Upper lobe of right lung (tissue), 1 donor: ENCODE measurements at places on chromosomes 2 and 18. TPM values are rescaled to one million over a fixed set of nuclear protein-coding genes. Genes with fewer than 3 reads are reported as not detected.

GRCh38 chr2:30255026-30255425 is 23.7 kb downstream of the LBH start:
- no peak overlapping the region for H3K4me3 ChIP-seq
- peak overlapping the region; percentile 58 for H3K27ac ChIP-seq
- H3K4me1 ChIP-seq: peaks cover 45% of the 10 kb centered on the region
- H3K27me3 ChIP-seq: no peaks in the 10 kb centered on the region
- DNase-seq: no peak
- peaks cover 38% of the 10 kb centered on the region for H3K36me3 ChIP-seq

Gene EML6
- 1.4 TPM for total RNA-seq

Gene GREB1
- 0.90 TPM for total RNA-seq

DNA sequence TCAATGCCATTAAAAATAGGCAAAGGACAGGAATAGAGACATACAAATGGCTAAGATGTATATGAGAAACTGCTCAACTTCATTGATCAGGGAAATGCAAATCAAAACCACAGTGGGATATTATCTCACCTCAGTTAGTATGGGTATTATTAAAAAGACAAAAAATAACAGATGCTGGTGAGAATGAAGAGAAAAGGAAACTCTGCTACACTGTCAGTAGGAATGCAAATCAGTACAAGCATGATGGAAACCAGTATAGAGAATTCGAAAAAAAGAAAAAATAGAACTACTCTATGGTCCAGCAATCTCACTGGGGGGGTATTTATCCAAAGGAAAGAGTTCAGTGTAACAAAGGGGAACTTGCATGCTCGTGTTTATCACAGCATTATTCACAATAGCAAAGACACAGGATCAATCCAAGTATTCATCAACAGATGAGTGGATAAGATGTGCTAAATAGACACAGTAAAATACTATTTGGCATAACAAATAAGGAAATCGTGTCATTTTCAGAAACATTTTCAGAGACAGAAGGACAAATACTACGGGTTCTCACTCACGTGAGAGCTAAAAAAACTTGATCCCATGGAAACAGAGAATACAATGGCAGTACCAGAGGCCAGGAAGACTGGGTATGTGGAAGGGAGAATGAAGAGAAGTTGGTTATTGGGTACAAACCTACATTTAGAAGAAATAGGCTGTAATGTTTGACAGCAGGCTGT is 60.6 kb downstream of the CCDC74A start:
- no peak overlapping the region for H3K27ac ChIP-seq
- no peaks in the 10 kb centered on the region for H3K36me3 ChIP-seq
- no peak for DNase-seq
- H3K4me3 ChIP-seq: no peak overlapping the region
- H3K27me3 ChIP-seq: no peaks in the 10 kb centered on the region

Gene RASGRP3
- total RNA-seq: 13.6 TPM

Gene REG3G
- not detected for total RNA-seq

- no peaks in the 10 kb centered on the region for H3K36me3 ChIP-seq
- H3K27me3 ChIP-seq: no peaks in the 10 kb centered on the region
These were observed 57.3 kb upstream of the MBOAT2 start for GRCh38 chr2:9060819-9061218.

DNA sequence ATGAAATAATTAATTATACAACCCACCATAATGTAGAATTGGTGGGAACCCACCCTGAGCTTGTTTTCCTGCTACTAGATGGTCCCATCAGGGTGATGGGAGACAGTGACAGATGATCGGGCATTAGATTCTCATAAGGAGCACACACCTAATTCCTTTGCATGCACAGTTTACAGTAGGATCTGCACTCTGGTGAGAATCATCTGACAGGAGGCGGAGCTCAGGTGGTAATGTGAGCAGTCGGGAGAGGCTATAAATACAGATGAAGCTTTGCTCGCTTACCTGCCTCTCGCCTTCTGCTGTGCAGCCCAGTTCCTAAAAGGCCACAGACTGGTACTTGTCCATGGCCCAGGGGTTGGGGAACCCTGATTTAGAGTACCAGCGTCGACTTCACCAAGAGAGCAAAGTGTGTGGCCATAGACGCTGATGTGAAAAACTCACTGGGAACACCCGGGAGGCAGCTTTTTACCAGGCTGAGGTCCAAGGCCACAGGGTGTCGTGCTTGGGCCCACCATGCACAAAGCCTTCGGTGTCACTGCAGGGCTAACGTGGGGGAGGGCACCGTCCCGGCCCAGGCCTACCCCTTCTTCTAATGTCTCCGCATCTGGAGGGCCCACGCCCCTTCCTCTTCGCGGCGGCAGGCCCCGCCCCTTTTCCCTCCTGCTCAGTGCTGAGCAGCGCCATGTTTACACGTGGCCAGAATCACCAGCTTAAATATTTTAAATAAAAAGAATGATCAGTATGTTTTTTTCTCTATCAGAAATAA is 296.8 kb upstream of the HDAC4 start:
- H3K4me3 ChIP-seq: no peak overlapping the region
- H3K36me3 ChIP-seq: no peaks in the 10 kb centered on the region
- H3K27ac ChIP-seq: no peak overlapping the region
- H3K4me1 ChIP-seq: no peaks in the 10 kb centered on the region
- peak; percentile 51 for DNase-seq

Gene FKBP1B
- 13.2 TPM for total RNA-seq

- H3K27ac ChIP-seq: no peak overlapping the region
- no peak overlapping the region for H3K4me3 ChIP-seq
- DNase-seq: no peak
- no peaks in the 10 kb centered on the region for H3K36me3 ChIP-seq
- no peaks in the 10 kb centered on the region for H3K27me3 ChIP-seq
These were observed 79.1 kb downstream of the TWIST2 start for GRCh38 chr2:238926761-238927611.

- peak; percentile 48 for DNase-seq
- H3K27me3 ChIP-seq: no peaks in the 10 kb centered on the region
- H3K4me3 ChIP-seq: no peak overlapping the region
- H3K36me3 ChIP-seq: no peaks in the 10 kb centered on the region
- no peak overlapping the region for H3K27ac ChIP-seq
These were observed 23.2 kb upstream of the GPR17 start for GRCh38 chr2:127622561-127623387.

Gene ADAM23
- total RNA-seq: 2.5 TPM

DNA sequence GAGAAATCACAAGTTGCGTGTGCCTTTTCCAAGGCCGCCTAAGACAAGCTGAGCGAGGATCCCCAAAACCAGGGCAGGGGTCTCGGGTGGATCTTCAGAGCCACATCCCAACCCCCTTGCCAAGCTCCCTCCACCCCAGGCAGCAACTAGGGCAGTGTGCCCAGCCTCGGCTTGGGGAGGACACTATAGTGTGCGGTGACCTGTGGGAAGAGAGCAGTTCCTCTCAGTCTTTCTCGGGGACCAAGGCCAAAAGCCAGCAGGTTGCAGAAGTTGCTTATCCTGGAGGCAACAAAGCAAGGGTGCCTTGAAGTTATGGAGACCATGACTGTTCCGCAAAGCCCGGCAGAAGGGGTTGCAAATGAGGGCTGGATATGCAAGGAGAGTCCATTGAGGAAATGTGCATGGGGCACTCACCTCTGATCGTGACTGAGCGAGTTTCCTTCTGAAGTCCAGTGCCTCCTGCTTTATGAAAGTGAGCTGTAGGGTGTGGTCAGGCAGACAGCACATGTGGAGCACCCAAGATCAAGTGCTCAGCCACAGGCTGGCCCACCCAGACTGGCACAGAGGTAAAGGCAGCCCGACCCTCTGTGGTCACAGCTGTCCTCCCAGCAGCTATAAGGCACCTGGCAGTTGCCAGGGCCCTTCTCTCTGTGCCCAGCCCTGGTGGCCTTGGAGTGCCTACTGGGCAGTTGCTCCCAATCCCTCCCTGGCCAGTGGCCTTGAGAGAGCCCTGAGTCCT is 260.5 kb downstream of the ATAD2B start:
- no peak for DNase-seq
- H3K27ac ChIP-seq: no peak overlapping the region
- H3K27me3 ChIP-seq: no peaks in the 10 kb centered on the region
- no peaks in the 10 kb centered on the region for H3K36me3 ChIP-seq
- H3K4me1 ChIP-seq: no peaks in the 10 kb centered on the region
- no peak overlapping the region for H3K4me3 ChIP-seq

Gene DYNAP
- not detected for total RNA-seq

DNA sequence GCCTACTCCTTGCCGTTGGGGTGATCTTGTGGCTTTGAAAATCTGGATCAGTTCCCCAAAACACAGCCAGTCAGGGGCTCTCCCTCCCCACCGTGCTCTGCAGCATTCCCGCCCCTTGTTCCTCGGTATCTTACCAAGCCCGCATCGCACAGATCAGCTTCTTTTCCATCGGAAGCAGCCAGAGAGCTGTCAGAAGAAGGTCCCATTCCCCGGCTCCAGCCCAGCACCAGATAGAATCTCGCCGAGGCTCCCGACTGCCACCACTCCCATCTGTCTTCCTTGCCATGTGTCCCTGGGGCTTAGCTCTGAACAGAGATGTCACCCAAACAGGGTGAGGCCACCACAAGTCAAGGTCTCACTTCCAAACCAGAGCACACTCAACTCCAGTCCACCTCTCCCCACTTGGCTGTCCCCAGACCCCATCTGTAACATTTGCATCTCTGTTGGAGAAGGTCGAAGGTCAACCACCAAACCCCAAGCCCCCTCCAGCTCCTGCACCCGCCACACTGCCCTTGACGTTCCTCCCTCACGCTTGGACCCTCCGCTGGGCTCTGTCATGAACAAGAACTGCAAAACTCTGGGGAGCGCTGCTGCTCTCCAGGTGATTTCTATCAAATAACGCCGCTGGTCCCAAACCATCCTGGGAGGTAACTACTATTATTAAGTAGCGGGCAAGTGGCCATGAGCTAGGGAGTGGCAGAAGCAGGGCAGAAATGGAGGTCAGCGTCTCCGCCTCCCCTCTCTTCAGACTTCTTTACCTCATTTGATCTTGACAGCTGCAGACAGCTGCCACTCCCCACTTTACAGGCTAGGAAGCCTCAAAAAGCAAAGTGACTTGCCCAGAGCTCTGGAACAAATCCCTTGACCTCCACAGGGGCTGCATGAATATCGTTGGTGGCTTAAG is 70.0 kb upstream of the TAF1B start:
- no peaks in the 10 kb centered on the region for H3K27me3 ChIP-seq
- no peaks in the 10 kb centered on the region for H3K36me3 ChIP-seq
- H3K4me1 ChIP-seq: peaks cover 18% of the 10 kb centered on the region

DNA sequence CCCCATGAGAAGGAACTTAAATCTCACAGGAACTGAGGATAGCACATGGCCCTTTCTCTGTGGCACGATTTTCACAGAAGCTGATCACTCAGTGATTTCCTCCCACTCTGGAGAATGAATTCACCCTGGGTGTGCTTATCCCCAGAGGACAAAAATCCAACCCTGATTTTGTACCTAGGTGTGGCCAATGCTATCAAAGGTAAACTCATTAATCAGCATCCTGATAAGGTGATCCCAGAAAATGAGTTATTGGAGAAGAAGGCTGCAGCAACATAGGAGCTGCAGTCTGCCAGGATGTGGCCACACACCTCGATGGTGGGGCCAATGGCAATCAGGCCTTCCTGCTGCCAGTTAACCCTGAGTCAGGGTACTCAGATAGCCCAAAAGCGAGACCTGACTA is 8.2 kb upstream of the SULT1C2 start:
- H3K36me3 ChIP-seq: no peaks in the 10 kb centered on the region
- no peak overlapping the region for H3K27ac ChIP-seq
- DNase-seq: no peak
- H3K27me3 ChIP-seq: no peaks in the 10 kb centered on the region
- no peak overlapping the region for H3K4me3 ChIP-seq
